Stimulated activated CD4-positive, alpha-beta T cell treated with anti-CD3 and anti-CD28 coated beads, TNF-alpha, amount 100 ng/mL, for 1 hour (primary cell): ENCODE measurements at places on chromosomes 7 and 10.
A peak's percentile ranks its signal among the peaks of the same experiment; 100 is the strongest.

DNA sequence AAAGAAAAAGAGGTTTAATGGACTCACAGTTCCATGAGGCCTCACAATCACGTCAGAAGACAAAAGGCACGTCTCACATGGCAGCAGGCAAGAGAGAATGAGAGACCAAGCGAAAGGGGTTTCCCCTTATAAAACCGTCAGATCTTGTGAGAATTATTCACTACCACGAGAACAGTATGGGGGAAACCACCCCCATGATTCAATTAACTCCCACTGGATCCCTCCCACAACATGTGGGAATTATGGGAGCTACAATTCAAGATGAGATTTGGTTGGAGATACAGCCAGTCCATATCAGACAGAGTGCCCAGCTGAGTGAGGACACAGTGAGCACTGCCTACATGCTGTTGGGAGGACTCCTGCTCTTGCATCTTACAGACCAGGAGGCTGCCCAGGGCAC lies 148.4 kb downstream of the TEX36 start:
- DNase-seq, result no peak

DNA sequence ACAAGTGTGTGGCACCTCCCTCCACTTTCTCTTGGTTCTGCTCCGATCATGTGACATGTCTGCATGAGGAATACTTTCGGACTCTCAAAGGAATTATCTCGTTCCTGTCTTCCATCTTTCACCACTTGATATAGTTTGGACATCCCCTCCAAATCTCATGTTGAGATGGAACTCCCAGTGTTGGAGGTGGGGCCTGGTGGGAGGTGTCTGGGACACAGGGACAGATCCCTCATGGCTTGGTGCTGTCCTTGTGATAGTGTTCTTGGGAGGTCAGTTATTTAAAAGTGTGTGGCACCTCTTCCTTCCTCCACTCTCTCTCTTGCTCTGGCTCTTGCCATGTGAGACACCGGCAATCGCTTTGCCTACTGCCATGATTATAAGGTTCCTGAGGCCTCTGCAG lies 166.4 kb downstream of the GFRA1 start:
- DNase-seq, result no peak

DNA sequence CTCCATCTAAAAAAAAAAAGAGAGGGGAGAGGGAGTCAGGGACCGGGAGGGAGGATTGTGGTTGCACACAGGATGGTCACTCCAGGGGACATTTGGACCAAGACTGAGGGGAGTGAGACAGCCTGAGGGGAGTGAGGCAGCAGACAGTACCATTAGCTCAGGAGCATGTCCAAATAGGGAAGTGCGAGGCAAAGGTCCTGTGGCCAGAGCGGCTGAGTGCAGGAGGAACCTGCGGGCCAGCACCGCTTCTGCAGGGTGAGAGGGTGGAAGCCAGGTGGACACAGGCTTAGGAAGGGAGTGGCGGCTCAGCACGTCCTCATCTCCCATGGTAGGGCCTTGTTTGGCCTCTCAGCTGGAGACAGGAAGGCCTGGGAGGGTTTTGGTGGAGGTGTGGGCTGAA lies 48.9 kb upstream of the PFKFB3 start:
- no peak for DNase-seq

- DNase-seq, result no peak
These were observed at the start of gene SGCE for GRCh38 chr7:94655848-94656657. Gene SGCE (minus strand): TSS chr7:94656133. CDS start chr7:94656098, 35 bp downstream.

- DNase-seq, result peak; percentile 23
These were observed 9.5 kb downstream of the FAM241B start for GRCh38 chr10:69639291-69640195.

DNA sequence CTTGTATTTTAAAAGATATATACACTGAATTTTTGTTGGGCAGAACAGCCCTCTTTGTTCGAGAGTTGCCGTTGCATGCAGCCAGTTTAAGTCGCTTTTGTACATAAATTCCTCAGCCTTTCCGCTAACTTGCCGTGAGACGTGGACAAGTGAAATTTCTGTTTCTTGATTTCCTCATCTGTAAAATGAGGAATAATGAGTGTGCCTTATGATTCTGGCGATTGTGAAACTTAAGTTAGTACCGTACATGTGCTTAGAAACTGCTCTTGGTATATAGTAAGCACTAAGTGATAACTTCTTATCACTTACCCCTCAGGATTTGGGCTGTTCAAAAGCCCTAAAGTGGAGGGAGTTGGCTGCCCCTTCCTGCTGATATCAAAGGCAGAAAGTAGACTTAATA lies 1.4 kb downstream of the CCNJ start:
- DNase-seq, result no peak

GRCh38 chr10:4684434-4684833 lies 141.6 kb upstream of the AKR1E2 start:
- no peak for DNase-seq

GRCh38 chr10:87598700-87599099 lies 61.0 kb upstream of the PAPSS2 start:
- no peak for DNase-seq

DNA sequence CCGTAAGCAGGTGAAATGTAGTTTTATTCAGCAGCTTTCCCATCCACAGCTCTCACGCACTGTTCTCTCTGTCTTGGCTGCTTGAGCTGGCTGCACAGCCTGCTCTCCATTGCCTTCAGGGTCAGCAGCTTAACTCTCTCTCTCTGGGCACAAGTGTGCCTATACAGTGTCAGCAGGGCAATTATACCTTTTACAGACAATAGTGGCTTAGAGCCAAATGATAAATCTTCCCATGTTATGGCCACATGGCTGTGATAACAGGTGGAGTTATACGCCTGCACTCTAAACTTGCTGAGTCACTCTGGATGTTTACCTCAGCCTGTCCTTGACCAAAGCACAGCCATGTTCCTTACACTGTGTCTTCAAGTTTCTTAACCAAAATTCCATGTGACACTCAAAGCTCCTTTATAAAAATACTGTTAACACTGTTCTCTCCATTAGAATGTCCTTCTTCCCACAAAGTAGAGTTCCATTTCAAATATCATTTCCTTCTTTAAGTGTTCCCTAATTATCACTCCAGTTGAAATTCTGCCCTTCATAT lies 6.1 kb downstream of the RNF133 start:
- no peak for DNase-seq

- no peak for DNase-seq
These were observed 27.0 kb downstream of the LMOD2 start for GRCh38 chr7:123682690-123683089.
